Activated CD4-positive, alpha-beta T cell treated with anti-CD3 and anti-CD28 coated beads, Interleukin-2, amount 10 ng/mL, durations not matched to agents 24 days and 14 days (primary cell): ENCODE measurements at places on chromosomes 1 and 21. TPM values are rescaled to one million over a fixed set of nuclear protein-coding genes. Genes with fewer than 3 reads are reported as not detected.
A peak's percentile ranks its signal among the peaks of the same experiment; 100 is the strongest.

- peaks cover 2% of the 10 kb centered on the region for H3K36me3 ChIP-seq
- H3K27me3 ChIP-seq = peaks cover 9% of the 10 kb centered on the region
- H3K4me3 ChIP-seq = peak overlapping the region; percentile 30
- peaks cover 13% of the 10 kb centered on the region for H3K4me1 ChIP-seq
- no peak for DNase-seq
Measured at GRCh38 chr1:224175617-224176016, 7.4 kb upstream of the DEGS1 start.

DNA sequence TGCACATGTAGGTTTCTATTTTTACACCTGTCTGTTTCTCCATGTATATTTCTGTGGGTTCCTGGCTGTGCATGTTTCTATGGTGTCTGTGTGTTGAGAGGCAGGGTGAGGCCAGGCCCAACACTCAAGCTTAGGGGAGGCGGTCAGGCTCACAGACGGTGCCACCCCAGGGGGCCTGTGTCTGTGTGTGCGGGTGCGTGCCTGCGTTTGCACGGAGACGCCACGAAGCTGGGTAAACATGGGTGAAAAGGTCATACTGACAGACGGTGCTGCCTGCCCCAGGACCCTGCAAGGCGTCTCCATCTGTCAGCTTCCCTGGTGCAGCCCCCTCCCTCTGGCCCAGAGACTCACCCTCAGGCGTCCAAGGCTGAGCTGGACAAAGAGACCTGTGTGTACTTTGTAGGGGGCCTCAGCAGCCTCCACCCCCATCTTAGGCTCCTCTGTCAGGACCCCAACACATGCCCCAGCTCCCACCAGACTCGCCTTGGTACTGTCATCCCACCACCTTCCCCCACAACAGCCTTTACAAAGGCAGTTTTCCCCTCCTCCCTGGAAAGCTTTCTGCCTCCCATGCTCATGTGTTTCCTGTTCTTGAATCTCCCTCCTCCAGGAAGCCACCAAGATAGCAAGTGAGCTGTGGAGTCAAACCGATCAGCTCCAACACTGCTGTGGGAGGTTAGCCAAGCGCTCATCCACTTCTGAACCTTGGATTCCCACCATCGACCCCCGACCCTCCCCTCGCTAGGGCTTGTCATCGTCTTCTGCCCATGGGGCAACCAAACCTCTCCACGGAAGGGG is 34.1 kb downstream of the PTPRF start:
- peaks cover 8% of the 10 kb centered on the region for H3K4me1 ChIP-seq
- H3K27ac ChIP-seq = no peak overlapping the region
- no peaks in the 10 kb centered on the region for H3K27me3 ChIP-seq
- H3K4me3 ChIP-seq = peak overlapping the region; percentile 75
- no peak for DNase-seq
- H3K36me3 ChIP-seq = no peaks in the 10 kb centered on the region

Gene FAM177B
- 0.47 TPM in 1 of 2 replicates, not detected in the other for total RNA-seq

Gene MCOLN2
- 92.3 and 95.6 TPM in 2 replicates for total RNA-seq

DNA sequence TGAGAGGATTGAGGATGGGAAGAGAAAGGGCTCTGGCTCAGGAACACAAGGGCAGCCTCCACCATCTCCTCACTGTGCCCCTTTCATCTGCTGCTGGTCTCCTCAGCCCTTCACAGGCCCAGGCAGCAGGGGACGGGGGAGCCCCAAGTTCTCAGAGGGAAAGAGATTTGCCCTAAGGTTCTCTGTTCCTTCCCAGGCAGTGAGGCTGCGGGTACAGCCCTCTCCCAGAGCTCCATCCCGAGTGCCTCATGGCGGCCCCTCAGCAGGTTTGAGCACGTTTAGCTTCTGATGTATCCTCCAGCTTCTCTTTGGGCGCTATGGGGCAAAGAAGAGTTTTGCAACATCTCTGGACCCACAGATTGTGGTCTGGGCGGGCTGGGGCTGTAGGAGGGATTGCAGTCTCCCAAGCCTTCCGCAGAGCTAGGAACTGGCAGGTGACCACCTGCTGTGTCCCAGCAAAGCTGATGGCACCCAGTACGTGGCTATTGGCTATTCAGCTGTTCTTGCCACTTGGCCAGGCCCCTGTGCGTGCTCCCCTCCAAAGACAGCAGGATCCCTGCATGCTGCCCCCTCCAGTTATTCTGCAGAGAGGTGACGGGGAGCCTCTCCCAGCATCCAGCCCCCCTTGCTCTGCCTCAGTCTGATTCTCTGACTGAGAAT is 10.1 kb downstream of the DISP3 start:
- peaks cover 2% of the 10 kb centered on the region for H3K27me3 ChIP-seq
- H3K27ac ChIP-seq = no peak overlapping the region
- no peak for DNase-seq
- no peak overlapping the region for H3K4me3 ChIP-seq

GRCh38 chr1:36816348-36816747 is 218.0 kb downstream of the GRIK3 start:
- H3K4me1 ChIP-seq = no peaks in the 10 kb centered on the region
- H3K36me3 ChIP-seq = no peaks in the 10 kb centered on the region
- H3K27ac ChIP-seq = no peak overlapping the region
- H3K4me3 ChIP-seq = no peak overlapping the region
- no peak for DNase-seq

Gene MPL
- total RNA-seq = not detected in 2 replicates

Gene SMCP
- total RNA-seq = not detected in 2 replicates
